ENCODE measurements at places on chromosomes 16 and 17.

- no peak for DNase-seq
Observed at GRCh38 chr17:41567317-41567716, 4.5 kb downstream of the KRT9 start.

- no peak for DNase-seq
Observed at GRCh38 chr16:29676989-29677785, 1.8 kb upstream of the QPRT start.

- no peak for DNase-seq
Observed at GRCh38 chr17:41329279-41329948, 13.9 kb upstream of the KRTAP17-1 start.

GRCh38 chr17:4262703-4263102, 1.1 kb downstream of the ANKFY1 start:
- DNase-seq = no peak

DNA sequence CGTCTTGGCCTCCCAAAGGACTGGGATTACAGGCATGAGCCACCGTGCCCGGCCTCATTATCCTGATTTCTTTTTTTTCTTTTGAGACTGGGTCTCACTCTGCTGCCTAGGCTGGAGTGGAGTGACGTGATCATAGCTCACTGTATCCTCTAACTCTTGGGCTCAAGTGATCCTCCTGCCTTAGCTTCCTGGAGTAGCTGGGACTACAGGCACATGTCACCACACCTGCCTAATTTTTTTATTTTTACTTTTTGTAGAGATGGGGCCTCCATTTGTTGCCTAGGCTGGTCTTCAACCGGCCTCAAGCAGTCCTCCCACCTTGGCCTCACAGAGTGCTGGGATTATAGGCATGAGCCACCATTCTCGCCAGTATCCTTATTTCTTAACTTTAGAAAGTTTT, 3.5 kb downstream of the TENT4B start:
- no peak for DNase-seq

- DNase-seq = no peak
Observed at GRCh38 chr17:3558603-3559269, 1.1 kb upstream of the TRPV3 start.

GRCh38 chr17:35942588-35943186, 826 bp downstream of the LYZL6 start:
- no peak for DNase-seq

Data from cortex of kidney (tissue), 1 donor.